ENCODE measurements at places on chromosomes 6 and 20. TPM values are rescaled to one million over a fixed set of nuclear protein-coding genes. Genes with fewer than 3 reads are reported as not detected.
A peak's percentile ranks its signal among the peaks of the same experiment; 100 is the strongest.

FOXO3 gene
- 9.4 TPM for polyA plus RNA-seq

SUMO4 gene
- not detected for polyA plus RNA-seq

EYA4 gene
- polyA plus RNA-seq = 0.99 TPM

RAMACL gene
- polyA plus RNA-seq = not detected

ADGRG6 gene
- polyA plus RNA-seq = 2.6 TPM

SRMS gene
- not detected for polyA plus RNA-seq

GRCh38 chr6:135801755-135802465 lies 49.6 kb upstream of the PDE7B start:
- DNase-seq = no peak

- no peak for DNase-seq
Observed at GRCh38 chr6:13431059-13431656, 56.2 kb downstream of the GFOD1 start.

DNA sequence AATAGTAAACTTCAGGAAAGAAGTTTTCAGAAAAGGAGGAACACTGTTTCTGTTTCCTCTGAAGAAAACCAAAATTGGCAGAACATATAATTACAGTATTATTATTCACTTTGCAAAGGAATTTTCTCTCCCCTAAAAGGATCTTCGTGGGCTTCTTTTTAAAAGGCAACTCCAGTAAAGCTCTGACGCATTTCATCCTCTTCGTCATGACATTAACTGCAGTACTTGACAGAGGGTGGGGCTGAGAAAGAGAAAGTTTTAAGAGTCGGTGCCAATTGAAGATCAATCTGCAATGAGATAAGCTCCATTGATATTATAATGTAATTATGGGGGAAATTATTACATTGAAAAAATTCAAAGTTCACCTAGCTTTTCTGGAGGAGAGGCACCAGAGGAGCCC lies 75.8 kb downstream of the MYB start:
- no peak for DNase-seq

DNA sequence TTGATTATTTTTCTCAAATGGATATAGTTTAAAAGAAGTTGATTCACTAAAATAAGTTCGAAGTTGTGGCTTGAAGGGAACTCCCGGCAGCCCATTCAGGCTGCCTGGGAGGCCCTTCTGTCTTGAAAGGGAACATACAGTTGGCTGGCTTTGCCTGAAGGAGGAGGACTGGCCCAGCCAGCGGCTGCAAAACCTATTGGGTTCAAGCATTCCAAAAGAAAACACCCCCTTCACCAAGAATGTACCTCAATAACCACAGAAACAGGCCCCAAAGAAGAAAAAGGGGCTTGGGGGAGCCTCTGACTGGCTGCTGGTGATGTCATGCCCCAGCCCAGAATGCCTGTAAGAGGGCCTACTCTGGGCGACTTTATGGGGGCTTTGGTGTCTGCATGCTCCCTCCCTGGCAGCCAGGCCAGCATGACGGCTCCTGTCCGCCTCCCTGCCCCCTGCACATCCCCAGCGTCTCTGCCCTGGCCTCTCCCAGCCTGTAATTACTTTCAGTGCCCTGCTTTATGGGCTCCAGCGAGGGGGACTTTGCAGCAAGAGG lies 36.5 kb downstream of the MAFB start:
- DNase-seq = no peak

GRCh38 chr6:31734821-31735406 lies 1.4 kb downstream of the CLIC1 start:
- DNase-seq = peak; percentile 58

DNA sequence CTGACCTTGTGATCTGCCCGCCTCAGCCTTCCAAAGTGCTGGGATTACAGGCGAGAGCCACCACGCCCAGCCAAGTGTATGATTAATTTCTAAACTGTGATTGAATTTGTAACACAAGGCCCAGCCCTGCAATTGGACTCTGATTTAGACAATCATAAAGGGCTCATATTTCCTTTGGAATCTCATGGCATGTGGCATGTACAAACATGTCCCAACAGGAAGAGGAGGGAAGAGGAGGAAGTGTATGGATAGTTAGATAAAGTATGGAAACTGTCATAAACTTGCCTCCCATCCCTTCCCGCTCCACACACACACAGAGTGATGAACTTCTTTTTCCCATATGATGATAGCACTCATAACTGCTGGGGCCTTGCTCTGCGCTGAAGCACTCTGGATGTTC lies 27.2 kb upstream of the QKI start:
- no peak for DNase-seq

DNA sequence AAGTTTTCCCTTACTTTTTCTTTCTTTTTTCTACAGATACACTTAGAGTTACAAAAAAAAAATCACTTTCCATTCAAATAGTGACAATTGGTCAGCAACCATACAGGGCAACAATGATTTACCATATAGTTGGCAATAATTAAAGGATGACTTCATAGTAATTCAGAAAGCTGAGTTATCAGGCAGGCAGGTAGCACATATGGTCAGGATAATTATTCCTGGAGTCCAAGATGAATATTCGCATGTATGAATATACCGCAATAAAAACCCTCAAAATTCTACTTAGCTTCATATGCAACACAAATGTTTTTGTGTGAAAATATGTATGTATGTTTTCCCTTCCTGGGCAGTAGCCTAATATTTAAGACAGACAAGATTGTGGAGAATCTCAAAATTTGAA lies 34.5 kb downstream of the COL19A1 start:
- DNase-seq = no peak

GRCh38 chr6:152828431-152828830 lies 77.8 kb downstream of the VIP start:
- no peak for DNase-seq

DNA sequence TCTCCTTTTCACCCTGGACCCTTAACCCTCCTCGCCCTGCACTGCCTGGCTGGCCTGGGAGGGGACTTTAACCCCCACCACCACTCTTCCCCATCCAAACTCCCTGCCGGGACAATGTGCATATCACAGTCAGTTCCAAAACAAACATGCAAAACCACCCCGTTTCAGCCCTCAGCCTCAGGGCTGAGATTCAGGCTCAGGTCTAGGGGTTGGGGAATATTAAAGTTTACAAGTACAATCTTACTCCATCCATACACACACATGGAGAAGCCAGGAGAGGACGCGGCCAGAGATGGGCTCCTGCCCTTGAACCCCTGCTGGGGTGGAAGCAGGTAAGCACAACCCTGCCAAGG lies 534 bp downstream of the KIAA1755 start:
- no peak for DNase-seq

DNA sequence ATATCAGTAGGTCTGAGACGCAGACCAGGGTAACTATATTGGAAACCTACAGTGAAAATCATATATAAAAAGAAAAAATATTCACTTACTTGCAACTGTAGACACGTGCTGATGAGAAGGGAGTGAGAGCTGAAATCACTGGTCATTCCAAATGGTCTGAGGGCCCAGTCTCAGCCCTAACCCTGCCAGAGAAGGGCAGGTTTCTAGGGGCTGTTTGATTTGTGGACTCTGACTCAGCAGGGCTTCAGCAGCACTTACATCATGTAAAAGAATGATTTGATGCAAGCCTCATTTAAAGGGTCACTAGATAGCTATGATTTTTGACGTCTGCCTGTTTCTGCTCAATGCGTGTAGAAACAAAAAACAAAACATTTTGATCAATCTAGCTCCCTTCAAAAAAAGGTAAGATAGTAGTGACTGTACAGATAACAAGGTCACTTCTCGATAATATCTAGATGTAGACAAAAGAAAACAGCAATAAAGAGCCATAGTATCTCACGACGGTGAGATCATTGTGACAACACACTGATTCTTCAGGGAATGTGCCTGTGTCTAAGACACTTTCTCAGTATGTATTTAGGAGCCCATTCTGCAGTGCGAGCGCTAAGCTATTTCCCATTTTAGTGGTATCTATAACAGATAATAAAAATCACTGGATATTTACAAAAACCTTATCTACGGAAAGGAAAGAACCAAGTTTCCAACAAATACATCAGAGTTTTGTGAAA lies 307.2 kb downstream of the HIVEP2 start:
- DNase-seq = no peak

- no peak for DNase-seq
Observed at GRCh38 chr6:125306756-125307149, 5.0 kb upstream of the HDDC2 start.

DNA sequence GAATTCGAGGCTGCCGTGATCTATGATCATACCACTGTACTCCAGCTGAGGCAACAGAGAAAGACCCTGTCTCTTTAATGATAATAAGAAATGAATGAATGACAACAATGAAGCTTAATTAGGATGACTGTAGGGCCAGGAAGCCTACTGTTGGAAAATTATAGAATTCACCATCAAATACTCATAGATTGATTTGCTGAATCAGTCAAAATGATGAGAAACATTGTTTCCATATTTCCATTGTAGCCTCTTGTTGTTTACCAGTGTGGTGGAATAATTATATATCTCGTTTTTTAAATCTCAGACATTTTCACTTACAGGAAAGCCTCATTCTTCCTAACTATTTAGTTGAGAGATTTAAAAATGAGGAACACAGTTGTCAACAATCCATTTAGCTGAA lies 96.2 kb downstream of the JAG1 start:
- DNase-seq = no peak

- no peak for DNase-seq
Observed at GRCh38 chr6:19613678-19614077, 223.5 kb upstream of the ID4 start.

DNA sequence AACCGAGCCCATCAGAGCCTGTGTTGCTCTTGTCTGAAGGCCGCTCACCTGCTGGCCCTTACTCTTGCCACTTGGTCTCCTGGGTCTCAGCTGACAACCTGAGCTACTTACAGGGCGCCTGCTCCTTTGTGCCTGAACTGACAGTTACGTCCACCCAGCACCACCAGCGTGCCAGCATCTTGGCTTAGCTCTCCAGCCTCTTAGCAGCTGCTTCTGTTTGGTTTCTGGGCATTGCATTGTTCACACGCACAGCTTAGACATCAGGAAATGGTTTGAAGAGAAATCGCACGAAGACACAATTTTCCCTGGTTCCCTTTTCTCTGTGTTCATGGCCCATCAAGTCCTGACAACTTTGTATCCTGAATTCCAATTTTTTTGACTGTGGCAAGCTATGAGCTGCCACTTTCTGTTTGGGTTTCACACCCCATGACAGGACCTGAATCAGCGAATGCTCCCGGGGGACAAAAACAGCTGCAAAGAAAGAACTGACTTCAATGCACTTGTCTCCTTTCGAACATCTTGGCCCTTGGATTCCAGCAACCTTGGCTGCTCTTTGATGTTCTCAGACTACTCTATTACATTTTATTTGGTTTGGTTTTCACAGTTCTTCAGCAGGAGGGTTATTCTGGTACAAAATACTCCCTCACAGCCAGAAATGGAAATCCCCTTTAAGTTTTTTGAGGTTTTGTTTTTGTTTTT lies 45.2 kb upstream of the LY86 start:
- DNase-seq = no peak

GRCh38 chr20:5078399-5078958 lies 41.3 kb downstream of the PCNA start:
- DNase-seq = no peak

GRCh38 chr6:106087548-106088325 lies 1.6 kb downstream of the PRDM1 start:
- DNase-seq = no peak

GRCh38 chr6:90080876-90081481 lies 186.7 kb downstream of the GJA10 start:
- no peak for DNase-seq

GRCh38 chr20:59572515-59572914 lies 31.8 kb upstream of the PHACTR3 start:
- DNase-seq = no peak

DNA sequence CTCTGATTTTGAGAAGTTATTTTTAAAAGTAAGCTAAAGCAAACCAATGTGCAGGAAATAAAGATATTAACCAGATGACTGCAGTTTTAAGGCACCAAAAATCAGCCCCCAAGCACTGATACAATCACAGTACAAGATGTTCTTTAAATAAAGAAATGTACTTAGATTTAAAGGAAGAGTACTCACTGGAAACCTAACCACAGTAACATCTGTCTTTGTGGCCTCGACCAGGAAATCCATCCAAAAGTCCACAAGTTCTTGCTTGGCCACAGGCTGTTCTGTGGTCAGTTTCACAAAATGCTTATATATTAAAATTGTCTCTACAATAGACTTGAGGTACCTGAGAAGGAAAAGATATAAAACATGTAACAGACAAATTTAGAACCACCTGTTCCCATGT lies 105.9 kb upstream of the MAP7 start:
- no peak for DNase-seq

DNA sequence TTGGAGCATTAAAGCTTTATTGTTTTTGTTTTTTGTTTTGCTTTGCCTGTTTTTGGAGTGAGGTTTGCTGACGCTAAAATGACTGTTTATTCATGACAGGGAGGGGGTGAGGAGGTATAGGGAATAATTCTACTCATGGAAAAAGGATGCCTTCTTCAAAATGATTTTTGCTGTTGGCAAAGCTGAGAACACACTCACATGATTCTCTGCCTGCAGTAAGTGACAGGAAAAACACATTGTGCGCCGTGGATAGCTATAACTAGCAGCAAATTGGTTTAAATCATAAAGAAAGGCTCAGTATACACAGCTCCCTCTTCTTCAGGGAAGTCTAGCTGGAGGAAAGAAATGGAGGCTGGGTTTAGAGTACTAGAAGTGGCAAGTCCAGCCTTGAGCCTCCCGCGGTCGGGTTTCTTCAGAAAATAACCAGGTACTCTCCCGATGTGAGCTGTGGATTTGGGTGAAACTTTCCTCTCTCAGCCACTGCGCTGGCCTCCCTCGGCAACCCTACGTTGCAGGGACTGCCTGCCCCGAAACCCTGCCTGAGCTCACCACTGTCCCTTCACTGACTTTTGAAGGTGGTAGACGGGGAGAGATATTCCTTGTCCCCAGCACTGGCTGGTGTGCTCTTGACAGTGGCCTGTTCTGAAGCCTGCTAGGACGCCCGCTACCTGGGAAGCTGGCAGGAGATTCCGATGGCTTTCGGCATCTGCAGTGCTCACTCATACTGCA lies 278.2 kb downstream of the NRN1 start:
- DNase-seq = no peak

DNA sequence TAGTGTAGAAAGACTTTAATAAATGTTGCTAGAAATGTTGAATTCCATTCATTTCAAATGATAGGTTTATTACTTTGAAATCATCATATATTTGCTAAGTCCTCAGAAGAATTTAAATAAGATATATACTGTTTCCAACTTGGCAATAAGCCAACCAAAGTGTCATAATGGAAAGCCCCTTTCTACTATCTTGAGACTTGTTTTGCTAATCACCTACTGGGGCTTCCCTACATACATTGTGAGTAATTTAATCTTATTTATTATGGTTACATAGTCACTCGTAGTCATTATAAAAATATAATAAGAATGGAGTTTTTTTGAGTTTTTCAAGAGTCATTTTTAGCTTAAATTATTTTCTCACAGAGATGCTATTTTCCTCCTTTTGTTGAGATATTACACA lies 20.7 kb downstream of the COL19A1 start:
- no peak for DNase-seq
